ENCODE measurements at places on chromosomes 5 and 9. TPM values are rescaled to one million over a fixed set of nuclear protein-coding genes. Genes with fewer than 3 reads are reported as not detected.

DNA sequence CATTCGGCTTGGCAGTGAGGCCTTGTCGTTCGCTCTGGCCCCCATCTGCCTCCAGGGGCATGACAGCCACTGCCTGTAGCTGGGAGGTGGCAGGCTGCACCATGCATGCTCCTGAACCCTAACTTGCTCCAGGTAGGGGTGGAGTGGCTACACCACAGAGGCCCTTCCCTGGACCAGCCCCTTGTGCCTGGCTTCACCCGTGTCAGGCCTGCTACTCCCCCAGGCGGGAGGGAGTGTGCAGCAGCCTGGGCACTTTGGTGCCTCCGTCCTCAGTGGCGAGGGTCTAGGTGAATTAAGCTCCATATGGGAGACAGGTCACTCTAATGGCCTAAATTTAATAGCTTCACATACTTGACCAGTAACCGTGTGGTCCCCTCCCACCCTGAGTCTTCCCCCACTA lies 59.4 kb upstream of the LMX1B start:
- DNase-seq: no peak

Gene C5orf52
- not detected for total RNA-seq

GRCh38 chr9:133773889-133774655 lies 35.9 kb upstream of the SARDH start:
- DNase-seq: no peak

Gene PCSK1
- total RNA-seq: 4.4 TPM

GRCh38 chr5:113176196-113176595 lies 199.6 kb downstream of the DCP2 start:
- DNase-seq: no peak

DNA sequence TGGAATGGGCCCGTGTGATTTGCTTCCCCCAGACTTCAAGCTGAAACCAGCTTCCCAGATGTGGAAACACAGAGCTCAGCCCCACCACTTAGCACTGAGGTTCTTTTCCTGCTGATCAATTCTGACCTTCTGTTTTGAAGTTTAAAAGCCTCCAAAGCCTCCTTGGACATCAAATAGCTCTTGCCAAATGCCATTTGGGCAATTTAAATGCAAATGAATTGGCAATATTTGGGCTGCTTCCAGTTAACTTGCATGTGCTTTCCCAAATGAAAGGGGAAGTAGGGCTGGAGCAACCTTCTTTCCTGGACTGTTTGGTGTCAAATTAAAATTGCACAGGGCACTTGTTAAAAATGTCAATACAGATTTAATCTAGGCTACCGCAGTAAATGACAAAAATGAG lies 710.5 kb downstream of the TLR4 start:
- DNase-seq: no peak

DNA sequence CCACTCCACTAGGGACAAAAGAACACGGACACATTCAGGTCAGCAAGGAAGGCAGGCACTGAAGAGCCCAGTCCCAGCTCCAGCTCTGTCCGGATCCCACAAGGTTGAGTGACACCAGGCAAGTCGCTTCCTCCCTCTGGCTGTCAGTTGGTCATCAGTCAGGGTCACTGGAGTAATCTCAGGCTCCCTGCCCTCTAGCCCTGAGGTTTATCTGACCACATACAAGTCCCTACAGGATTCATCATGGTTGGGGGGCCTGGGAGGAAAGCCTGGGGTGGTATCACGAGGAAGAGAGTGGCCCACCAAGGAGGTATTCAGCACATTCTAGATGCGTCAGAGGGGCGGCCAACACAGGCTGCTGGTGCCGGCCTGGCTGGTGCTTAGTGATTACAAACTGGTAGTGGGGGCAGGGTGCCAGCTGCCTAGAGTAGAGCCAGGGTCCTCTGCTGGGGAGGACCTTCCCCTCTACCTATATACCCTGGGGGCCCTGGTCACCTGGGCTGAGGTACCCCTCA lies 81.5 kb downstream of the SHB start:
- no peak for DNase-seq

DNA sequence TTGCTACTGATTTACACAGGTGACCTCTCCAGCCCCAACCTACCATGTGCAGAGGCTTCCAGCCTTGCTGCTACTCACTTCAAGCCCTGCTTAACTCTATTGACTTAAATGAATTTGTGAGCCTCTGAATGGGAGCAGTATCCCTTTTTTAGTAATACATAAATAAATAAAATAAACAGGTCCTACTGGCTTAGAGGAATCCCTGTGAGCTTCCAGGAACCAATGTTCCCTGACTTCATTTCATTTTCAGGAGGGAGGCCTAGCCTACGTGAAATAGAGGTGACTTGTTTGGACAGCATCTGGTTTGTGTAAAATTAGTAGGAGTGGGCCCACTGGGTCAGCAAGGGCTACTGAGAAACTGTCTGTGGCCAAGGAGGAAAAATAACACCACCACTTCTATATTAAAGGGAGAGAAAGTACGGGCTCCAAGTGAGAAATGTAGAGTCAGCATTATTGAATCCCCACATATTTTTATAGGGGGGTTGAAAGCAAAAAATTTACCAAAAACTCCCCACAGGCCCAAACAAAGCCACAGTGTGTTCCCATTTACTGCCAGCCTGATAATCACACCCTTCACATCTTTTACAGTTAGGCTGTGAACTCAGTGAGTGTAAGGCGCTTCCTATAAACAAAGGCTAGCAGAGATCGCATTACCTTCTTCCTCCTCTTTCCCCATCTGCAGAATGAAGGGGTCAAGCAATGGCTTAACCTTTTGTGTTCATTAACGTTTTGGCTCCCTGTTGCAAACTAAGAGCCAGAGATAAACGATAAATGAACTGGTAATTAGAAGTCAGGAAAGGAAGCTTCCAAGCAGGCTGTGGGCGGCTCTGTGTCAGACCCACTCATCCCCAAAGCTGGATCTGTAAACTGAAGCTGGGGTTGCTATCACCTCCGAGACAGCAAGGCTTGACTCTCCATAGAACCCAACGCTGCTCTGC lies 138.8 kb upstream of the LIFR start:
- no peak for DNase-seq

GRCh38 chr5:115456056-115456455 lies 88.5 kb downstream of the FEM1C start:
- DNase-seq: no peak

DNA sequence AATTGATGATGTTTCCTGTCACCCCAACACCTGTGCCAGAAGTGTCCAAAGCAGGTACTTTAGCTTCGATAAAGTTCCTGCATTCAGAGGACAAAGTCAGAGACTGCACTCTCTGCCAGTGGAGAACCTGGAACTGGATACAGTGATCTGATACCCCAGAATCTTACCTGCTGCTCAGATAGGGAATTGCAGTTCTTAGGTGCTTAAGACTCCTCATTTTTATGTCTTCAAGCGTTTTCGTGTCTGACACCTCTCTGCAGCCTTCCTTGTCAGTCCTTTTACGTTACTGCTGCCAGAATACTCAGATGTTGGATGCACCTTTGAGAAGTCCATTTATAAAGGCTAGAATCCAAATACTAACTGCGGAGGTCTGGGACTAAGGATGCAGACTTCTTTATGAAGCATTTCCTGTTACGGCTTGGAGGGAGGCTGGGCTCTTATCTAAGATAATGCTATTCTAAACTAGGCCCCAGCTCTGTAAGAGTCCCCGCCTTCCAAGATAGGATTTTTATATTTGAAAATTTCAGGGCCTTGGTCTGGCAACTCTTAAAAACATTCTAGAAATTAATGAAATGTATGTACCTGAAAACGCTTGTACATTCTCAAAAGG lies 1.9 kb downstream of the ISOC1 start:
- peak; percentile 34 for DNase-seq

Gene GMCL2
- total RNA-seq: not detected

Gene ADGRD2
- total RNA-seq: not detected

Gene CCNB1
- 84.3 TPM for total RNA-seq

Gene NR4A3
- total RNA-seq: 0.25 TPM

Gene POLR1E
- total RNA-seq: 29.7 TPM

- DNase-seq: no peak
Observed at GRCh38 chr5:171157775-171158174, 151.3 kb upstream of the TLX3 start.

- DNase-seq: no peak
Observed at GRCh38 chr9:18075253-18075952, 398.6 kb upstream of the ADAMTSL1 start.

DNA sequence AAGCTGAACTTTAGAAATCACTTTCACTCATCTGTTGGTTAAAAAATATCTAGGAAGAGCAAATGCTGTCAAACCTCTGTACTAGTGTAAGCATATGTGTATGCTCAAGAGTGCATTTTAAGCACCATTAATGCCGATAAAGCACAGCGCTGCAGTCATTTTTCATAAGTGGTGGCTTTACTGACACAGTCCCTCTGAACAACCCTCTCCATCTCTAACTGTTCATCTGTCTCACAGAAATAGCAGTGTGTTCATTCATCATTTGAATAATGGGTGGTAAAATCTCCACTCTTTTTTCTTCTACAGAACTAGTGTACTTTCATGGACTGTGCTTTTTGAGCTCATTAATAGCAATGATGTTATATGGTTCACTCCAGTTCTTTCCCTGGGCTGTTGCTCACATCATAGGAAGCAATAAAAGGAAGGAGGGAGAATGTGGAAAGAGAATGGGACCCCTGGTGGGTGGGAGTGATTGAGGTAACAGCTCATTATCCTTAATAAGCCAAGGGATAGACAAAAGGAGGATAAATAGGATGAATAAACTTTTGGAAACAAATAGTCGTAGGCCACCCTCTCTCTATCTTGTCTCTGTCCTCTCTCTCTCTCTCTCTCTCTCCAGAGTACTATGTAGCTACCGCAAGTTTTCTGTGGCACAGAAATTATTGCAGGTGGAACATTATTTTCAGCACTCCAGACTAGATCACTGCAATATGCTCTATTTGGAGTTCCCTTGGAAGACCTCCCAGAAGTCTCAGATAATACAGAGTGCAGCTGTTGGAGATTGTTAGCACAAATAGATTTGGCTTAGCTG lies 117.9 kb upstream of the PRDM9 start:
- no peak for DNase-seq

GRCh38 chr9:134343637-134344036 lies 17.4 kb downstream of the RXRA start:
- no peak for DNase-seq

Gene FAXDC2
- 0.79 TPM for total RNA-seq

GRCh38 chr5:36665628-36666027 lies 59.2 kb downstream of the SLC1A3 start:
- no peak for DNase-seq

Gene F2RL2
- total RNA-seq: 0.28 TPM

DNA sequence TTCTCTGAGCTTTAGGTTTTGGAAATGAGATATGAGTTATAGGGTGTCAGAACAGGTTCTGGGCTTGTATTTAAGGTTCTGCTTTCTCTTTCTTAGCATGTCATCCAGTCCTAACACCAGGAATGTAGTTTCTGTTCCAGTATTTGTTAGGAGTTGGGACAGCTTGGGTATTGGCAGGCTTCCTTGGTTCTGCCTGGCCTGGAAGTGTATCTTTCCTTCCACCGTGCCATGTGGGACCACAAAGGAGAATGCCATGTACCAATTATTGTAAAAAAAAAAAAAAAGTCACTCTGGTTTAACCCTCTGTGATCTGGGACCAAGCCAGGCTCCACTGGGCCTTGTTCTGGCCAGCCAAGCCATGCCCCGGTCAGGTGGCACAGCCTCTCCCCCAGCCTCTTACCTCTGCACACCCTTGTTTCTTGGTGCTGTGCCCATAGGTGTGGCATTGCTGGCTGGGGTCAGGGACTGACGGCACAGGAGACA lies 47.8 kb downstream of the ARHGAP26 start:
- DNase-seq: no peak

Gene FGF18
- total RNA-seq: not detected

DNA sequence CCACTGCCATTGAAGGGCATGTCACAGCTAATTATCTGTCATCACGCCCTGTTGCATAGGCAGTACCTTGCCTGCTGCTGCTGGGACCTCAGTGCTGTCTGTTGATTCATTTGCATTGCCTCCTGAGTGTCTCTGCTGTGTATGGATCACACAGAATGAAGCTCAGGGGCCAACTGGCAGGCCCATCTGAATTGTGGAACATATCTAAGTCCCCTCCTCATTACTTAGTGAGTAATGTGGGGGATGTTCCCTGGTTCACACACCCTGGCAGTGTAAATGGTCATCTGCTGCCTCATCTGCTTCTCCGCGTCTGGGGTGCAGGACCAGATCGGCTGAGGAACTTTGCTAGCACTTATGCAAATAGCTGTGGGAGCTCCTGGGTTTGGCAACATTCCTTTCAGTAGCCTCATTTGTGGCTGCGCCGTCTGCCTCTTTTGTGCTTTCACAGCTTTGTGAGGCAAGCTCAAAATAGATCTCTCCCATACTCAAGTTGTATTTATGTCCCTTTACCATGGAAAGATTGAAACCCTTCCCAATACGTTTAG lies 25.4 kb downstream of the TYRP1 start:
- no peak for DNase-seq

DNA sequence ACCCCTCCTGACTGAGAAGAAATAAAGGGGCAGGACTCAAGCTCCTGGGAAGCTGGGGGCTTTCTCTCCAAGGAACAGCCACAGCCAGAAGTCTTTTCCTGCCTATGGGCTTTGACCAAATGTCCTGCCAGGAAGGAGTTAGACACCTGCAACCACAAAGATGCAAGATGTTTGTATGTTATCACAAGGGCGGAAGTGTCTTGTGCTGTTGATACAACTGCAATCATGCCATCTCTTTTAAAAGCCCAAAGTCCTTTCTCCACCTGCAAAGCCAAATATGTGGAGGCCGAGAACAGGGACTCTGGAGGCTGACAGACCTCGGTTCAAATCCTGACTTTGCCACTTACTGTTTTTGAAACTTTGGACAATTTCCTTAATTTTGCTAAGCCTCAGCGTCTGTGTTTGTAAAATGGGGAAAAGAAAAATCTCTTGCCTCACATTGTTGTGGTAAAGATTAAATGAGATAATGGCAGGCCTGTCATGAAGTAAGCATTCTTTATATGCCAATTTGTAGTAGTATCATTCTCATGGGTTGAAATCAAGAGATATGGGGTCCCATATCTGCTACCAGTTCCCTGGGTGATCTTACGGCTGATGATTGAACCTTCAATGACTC lies 17.0 kb downstream of the HRH2 start:
- DNase-seq: no peak

Gene CXCL14
- not detected for total RNA-seq

DNA sequence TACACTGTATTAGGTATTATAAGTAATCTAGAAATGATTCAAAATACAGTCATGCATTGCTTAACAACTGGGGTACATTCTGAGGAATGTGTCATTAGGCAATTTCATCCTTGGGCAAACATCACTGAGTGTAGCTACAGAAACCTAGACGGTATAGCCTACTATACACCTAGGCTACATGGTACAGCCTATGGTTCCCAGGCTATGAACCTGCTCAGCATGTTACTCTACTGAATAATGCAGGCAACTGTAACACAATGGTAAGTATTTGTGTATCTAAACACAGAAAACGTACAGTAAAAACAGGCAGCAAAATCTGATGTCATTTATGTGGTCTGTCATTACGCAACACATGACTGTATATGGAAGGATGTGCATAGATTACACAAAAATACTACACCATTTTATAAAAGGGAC lies 96.8 kb downstream of the RAPGEF6 start:
- peak; percentile 93 for DNase-seq

Gene CDX1
- total RNA-seq: not detected

DNA sequence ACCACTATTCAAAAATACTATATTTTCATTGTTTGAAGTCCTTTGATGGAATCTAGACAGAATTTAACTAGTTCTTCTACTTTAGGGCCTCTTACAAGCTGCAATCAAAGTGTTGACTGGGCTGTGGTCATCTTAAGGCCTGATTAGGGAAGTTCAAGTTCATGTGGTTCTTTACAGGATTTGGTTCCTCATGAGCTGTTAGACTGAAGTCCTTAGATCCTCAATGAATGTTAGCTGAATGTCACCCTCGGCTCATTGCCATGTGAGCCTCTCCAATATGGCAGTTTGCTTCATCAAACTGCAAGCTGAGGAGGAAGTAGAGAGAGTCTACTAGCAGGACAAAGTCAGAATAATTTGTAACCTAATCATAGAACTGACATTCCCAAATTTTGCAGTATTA lies 135.1 kb downstream of the CSNK1G3 start:
- DNase-seq: no peak

Gene GABRP
- not detected for total RNA-seq

All from MCF 10A (cell line).